Activated CD4-positive, alpha-beta T cell treated with anti-CD3 and anti-CD28 coated beads for 48 hours (primary cell): ENCODE measurements at places on chromosomes 11 and 22.

- no peak for DNase-seq
Measured at GRCh38 chr11:108768370-108768769, 103.5 kb downstream of the DDX10 start.

DNA sequence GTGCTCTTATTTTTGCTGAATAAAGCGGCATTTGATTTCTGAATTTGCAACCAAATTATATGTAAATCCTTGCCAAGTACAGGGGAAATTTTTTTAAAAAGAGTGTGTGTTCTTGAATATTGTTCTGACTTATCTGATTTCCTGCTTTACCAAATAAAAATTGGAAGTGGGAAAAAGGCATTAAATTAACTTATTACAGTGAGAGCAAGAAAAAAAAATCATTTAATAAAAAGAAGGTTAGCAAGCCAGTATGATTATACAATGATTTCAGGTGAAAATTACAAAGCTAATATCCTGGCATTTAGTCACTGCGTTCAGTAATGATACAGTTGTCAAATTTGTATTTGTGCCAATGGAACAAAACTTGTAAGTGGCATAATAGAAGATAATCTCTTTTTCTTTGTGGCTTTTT lies 82.1 kb upstream of the PPARA start:
- DNase-seq = no peak

DNA sequence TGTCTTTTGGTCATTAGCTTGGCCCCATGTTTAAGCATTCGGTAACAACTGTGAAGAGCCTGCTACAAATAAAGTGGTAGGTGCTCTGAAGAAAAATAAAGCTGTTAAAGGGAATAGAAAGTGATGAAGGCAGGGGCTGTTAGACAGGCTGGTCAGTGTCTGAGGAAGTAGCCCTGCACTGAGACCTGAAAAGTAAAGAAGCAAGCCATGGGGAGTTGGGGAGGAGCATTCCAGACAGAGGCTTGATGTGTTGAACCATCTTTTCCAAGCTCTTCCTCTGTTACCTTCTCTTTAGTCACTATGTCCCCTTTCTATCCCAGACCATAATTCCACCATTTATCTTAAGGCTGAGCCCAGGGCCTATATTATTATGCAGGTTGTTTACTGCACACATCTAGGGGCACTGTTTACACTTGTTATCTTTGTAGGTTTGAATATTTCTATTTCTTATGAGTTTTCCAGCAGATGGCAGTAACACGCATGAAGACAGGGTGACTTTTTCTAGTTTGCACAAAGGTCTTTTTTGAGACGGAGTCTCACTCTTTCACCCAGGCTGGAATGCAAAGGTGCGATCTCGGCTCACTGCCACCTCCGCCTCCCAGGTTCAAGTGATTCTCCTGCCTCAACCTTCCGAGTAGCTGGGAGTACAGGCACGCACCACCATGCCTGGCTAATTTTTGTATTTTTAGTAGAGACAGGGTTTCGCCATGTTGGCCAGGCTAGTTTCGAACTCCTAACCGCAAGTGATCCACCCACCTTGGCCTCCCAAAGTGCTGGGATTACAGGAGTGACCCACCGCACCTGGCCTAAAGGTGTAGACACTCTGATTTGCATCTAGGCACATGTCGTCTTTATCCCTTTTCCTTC lies 23.0 kb downstream of the ZFTA start:
- DNase-seq = no peak

- DNase-seq = no peak
Measured at GRCh38 chr11:127035824-127036223, 35.3 kb upstream of the KIRREL3 start.

- no peak for DNase-seq
Measured at GRCh38 chr11:16223558-16223957, 132.8 kb downstream of the SOX6 start.
